ENCODE measurements at places on chromosomes 7 and 10. TPM values are rescaled to one million over a fixed set of nuclear protein-coding genes. Genes with fewer than 3 reads are reported as not detected.

GRCh38 chr7:90919816-90920215 is 323.7 kb downstream of the CDK14 start:
- DNase-seq, result no peak

DNA sequence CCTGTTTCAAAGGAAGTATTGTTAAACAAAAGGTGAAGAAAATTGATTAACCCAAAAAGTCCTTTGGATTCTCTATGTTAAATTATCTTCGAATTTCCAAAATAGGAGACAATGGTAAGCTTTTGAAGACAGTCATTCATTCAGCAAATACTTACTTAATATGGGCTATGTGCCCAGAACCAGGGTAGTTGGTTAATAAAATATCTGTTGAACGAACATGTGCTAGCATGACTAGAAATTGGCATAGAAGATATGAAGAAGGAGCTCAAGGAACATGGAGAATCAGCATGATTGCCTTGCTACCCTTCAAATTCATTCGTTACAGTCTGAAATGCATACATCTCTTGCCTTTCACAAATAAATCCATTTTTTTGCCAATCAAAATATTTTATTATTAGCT is 123.1 kb upstream of the RHEB start:
- DNase-seq, result no peak

DNA sequence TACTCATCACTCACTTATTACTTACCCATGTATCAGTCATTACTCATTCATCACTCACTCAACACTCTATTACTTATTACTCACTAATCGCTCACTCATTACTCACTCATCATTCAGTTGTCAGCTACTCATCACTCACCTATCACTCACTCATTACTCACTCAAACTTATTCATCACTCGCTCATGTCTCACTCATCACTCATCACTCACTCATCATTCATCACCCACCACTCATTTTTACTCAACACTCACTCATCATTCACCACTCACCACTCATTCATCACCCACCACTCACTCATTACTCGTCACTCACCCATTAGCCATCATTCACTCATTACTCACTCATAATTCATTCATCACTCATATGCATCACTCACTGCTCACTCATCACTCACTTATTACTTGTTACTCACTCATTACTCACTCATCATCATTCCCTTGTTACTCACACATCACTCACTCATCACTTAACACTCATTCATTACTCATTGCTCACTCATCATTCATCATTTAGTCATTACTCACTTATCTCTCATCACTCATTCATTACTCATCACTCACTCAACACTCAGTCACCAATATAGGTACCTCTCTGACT is 237.9 kb downstream of the ADARB2 start:
- no peak for DNase-seq

- DNase-seq, result no peak
Measured at GRCh38 chr10:126425489-126426065, 37.3 kb upstream of the ADAM12 start.

GRCh38 chr7:29288181-29289091 is 93.9 kb downstream of the CHN2 start:
- no peak for DNase-seq

- no peak for DNase-seq
Measured at GRCh38 chr10:62919776-62920175, 103.6 kb upstream of the EGR2 start.

DNA sequence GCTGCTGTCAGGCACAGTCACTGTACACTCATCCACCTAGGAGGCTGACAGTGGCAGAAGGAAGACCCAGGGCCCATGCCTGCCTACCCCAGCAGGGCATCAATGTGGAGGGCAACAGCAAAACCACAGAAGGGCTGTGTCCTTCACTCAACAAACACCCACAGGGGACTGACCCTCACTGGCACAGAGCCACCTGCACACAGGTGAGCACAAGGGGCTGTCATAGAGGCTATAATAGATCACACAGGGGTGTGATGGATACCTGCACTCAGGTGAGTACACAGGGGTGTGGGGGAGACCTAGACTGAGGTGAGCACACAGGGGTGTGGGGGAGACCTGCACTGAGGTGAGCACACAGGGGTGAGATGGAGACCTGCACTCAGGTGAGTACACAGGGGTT is 132.8 kb upstream of the TCERG1L start:
- no peak for DNase-seq

DNA sequence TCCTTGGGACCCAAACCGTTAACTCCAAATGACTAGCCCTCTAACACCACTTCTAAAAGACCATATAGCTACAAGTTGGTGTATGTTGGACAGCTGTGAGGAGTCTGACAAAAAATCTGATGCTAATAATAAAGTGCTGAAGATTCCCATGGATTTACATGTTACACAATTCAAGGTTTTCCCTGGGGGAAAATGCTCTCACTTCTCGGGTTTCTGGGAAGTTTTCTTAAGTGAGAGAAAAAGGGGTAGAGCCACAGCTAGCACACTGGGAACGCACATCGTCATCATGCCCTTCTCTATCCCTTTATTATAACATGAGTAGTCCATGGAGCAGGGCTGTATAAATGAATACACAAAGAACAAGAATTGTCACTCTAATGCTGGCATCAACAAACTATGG is 162.1 kb downstream of the CHCHD3 start:
- DNase-seq, result no peak

- no peak for DNase-seq
Measured at GRCh38 chr7:143367972-143368371, 5.5 kb upstream of the FAM131B start.

- no peak for DNase-seq
Measured at GRCh38 chr10:614139-614711, 75.2 kb downstream of the DIP2C start.

- no peak for DNase-seq
Measured at GRCh38 chr7:70402069-70402468, 729.9 kb upstream of the GALNT17 start.

DNA sequence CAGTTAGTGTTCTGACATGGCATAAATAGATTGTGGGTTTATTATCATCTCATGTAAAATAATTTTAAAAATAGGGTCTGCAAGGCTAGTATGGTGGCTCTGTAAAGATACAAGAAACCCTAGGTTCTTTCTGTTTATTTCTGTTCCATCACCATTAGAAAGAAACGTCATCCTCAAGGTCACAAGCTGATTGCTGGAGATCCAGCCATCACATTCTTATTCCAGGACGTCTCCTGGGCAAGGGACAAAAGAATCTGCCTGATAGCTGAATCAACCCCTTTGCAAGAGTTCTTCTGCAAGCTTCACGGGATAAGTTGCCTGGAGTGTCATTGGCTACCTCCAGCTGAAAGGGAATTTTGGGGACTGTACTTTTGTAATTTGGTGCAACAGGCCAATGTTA is 184.4 kb downstream of the CAMK1D start:
- DNase-seq, result no peak

DNA sequence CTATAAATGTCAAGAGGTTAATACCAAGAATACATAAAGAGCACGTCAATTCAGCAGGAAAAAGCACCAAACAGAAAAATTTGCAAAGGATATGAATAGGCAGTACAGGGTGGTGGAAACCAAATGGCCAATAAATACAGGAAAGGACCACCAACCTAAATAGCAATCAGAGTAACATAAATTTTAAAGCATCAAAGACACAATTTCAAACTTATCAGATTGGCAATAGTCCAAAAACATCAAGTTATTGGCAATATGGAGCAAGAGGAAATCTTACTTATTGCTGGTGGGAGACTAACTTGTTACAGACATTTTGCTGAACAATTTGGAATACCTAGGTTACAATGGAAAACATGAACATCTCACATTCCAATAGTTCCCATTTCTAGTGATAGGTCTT is 24.1 kb downstream of the SYPL1 start:
- no peak for DNase-seq

DNA sequence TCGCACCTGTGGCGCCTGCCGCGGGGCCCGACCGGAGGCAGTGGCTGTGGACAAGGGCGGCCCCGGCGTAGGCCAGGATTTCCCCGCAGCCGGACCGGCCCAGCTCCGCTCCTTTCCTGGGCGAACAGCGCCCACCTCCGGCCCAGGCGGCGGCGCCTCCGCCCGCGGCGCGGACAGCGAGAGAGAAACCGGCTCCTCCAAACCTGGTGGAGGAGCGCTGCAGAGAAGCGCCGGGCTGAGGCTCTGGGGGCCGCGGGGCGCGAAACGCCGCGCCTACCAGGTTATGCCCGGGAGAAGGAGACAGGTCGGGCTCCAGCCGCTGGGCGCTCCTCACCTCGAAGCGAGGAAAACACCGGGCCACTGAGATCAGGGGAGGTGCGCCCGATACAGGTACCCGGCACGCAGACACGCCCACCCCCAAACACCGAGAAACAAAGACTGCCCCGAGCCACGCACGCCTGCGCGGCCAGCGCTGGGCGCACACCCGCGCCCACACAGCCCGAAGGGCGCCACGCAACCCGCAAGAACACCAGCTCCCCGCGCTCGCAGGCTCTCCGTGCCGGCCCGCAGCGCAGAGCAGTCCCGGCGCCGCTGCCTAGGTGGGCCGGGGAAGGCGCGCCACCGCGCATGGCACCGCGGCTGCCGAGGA is 3.3 kb downstream of the GRID1 start:
- no peak for DNase-seq

GRCh38 chr10:30207485-30208052 is 141.5 kb downstream of the MTPAP start:
- DNase-seq, result no peak

- no peak for DNase-seq
Measured at GRCh38 chr7:3844540-3845151, 543.6 kb downstream of the SDK1 start.

Gene TRPV5
- total RNA-seq, result not detected

Gene KCNIP2
- 4.9 TPM for total RNA-seq

Gene EPHA1
- 52.8 TPM for total RNA-seq

Gene BLVRA
- 38.8 TPM for total RNA-seq

Gene MMD2
- total RNA-seq, result not detected

Gene UPK3BL1
- 31.6 TPM for total RNA-seq

Gene UBTD1
- total RNA-seq, result 2.5 TPM

All from Peyer's patch (tissue), 4 donors.